ENCODE measurements at places on chromosomes 16 and 17.

DNA sequence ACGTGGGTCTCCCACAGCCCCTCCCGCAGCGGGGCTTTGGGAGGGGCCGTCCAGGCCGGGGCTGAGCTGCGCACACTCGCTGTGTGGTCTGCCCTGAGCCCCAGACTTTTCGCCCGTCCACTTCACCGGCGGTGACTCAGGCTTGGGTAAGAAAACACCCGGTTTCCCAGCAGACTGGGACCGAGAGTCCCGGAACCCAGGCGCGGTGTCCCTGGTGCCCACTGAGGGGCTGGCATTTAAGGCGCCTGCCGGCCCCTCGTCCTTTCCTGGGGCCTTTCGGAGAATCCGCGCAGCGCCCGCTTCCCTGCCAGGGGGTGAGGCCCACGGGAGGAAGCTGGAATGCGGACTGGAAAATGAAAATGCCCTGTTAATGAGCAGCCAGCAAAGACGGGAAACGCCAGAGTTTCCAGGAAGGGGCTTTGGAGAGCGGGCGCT, 100.3 kb downstream of the C16orf95 start:
- no peak overlapping the region for H3K4me3 ChIP-seq
- DNase-seq: no peak
- no peak overlapping the region for H3K27ac ChIP-seq

- H3K27ac ChIP-seq: no peak overlapping the region
- DNase-seq: no peak
- no peaks in the 10 kb centered on the region for H3K27me3 ChIP-seq
- H3K4me1 ChIP-seq: no peaks in the 10 kb centered on the region
- H3K4me3 ChIP-seq: no peak overlapping the region
Observed at GRCh38 chr16:75402821-75403475, 30.4 kb downstream of the CFDP1 start.

GRCh38 chr17:79548116-79548515, 62.7 kb downstream of the RBFOX3 start:
- H3K36me3 ChIP-seq: no peaks in the 10 kb centered on the region
- H3K27me3 ChIP-seq: no peaks in the 10 kb centered on the region
- H3K27ac ChIP-seq: no peak overlapping the region
- DNase-seq: no peak
- no peak overlapping the region for H3K4me3 ChIP-seq

GRCh38 chr17:5439446-5439764, 450 bp upstream of the C1QBP start:
- peaks cover 56% of the 10 kb centered on the region for H3K36me3 ChIP-seq
- no peaks in the 10 kb centered on the region for H3K4me1 ChIP-seq
- H3K4me3 ChIP-seq: peak overlapping the region; percentile 99

- no peaks in the 10 kb centered on the region for H3K27me3 ChIP-seq
- no peaks in the 10 kb centered on the region for H3K4me1 ChIP-seq
- H3K36me3 ChIP-seq: no peaks in the 10 kb centered on the region
- H3K4me3 ChIP-seq: no peak overlapping the region
- no peak for DNase-seq
Observed at GRCh38 chr17:74825952-74826719, 33.5 kb downstream of the GRIN2C start.

DNA sequence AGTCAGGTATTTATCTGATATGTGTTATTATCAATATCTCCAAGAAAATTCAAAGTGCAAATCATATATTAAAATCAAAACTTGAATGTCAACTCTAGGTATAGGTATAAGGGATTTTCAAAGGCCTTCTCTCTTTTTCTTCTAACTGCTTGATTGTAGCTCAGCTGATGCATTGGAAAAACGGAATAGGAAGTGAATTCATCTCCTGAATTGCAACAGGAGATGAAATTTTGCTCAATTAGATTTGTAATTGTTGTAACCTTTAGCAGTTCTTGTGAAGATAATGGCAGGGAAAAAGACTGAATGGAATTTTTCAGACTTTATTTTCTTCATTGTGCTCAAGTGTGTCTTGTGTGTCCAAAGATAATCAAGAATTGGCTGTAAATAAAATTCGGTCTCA, 190.2 kb upstream of the KCNJ16 start:
- no peak for DNase-seq
- no peak overlapping the region for H3K4me3 ChIP-seq
- H3K4me1 ChIP-seq: no peaks in the 10 kb centered on the region
- no peak overlapping the region for H3K27ac ChIP-seq

DNA sequence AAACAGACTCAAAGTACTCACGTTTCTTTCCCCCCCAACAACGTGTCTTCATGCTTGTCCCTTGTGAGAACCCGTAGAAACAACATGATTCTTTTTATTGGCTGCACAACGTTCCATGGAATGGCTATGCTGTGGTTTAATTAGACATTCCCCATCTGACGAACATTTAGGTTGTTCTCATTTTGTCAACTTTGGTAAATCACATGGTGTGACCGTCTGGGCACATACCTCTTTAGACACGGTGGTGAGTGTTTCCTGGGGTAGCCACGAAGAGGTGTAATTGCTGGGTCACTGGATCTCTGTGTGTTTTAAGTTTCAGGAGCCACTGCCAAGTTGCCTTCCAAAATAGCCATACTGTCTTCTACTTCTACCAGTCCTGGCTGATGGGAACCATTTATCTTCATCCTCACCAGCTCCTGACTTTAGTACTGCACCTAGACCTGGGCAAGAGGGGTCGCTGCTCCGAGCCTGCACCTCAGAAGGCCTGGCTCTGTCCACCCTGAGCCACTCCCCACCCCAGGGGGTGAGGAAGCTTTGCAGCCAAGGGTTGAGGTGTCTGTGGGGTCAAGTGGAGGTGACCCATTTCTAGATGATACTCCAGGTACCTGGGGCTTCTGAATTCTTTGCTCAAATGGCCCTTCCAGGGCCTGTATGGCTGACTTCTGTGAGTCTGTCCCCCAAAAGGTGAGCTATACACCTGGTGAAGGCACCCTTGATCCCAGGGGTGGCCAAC, 84.7 kb downstream of the IRX5 start:
- H3K36me3 ChIP-seq: no peaks in the 10 kb centered on the region
- DNase-seq: no peak
- no peaks in the 10 kb centered on the region for H3K4me1 ChIP-seq
- H3K27me3 ChIP-seq: no peaks in the 10 kb centered on the region

GRCh38 chr17:20184977-20185619, 175.9 kb downstream of the SPECC1 start:
- H3K4me1 ChIP-seq: peaks cover 13% of the 10 kb centered on the region
- no peak overlapping the region for H3K27ac ChIP-seq

DNA sequence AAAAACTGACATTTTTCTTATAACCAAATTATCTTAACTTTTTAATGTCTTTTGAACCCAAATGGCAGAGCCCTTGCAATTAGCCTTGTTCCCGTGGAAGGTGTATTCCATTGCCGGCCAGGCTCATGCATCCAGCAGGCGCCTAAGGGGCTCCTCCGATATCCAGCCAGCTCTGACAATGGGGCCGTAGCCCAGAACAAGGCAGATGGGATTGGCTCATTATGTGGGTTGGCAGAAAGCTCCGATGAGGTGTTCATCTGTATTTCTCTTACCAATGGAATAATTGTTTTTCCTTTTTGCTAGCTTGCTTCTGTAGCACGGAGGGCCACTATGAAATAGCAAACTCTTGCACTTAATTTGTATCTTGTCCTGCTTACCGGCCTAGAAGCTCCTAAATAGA, 208.2 kb upstream of the CHMP6 start:
- no peak overlapping the region for H3K27ac ChIP-seq
- peaks cover 9% of the 10 kb centered on the region for H3K4me1 ChIP-seq
- H3K36me3 ChIP-seq: no peaks in the 10 kb centered on the region
- DNase-seq: no peak
- H3K4me3 ChIP-seq: no peak overlapping the region

DNA sequence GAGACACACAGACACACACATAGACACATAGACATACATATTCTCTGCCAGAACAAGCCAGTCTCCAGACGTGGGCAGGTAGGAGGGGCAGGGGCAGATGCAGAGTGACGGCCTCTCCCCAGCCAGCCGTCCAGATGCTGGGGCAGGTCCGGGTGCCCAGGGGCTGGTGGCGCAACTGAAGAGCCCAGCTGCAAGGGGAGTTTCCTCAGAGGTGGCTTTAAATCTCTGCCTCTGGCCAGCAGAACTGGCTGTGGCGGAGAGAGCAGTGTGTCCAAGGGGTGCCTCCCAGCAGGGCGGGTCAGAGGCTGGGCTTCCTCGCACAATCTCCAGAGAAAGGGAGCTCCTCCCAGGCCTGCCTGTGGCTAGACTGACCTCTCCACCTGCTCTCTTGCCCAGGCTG, 9.4 kb upstream of the GCGR start:
- no peak for DNase-seq
- peaks cover 4% of the 10 kb centered on the region for H3K27me3 ChIP-seq
- H3K4me3 ChIP-seq: no peak overlapping the region
- no peaks in the 10 kb centered on the region for H3K36me3 ChIP-seq
- no peaks in the 10 kb centered on the region for H3K4me1 ChIP-seq

DNA sequence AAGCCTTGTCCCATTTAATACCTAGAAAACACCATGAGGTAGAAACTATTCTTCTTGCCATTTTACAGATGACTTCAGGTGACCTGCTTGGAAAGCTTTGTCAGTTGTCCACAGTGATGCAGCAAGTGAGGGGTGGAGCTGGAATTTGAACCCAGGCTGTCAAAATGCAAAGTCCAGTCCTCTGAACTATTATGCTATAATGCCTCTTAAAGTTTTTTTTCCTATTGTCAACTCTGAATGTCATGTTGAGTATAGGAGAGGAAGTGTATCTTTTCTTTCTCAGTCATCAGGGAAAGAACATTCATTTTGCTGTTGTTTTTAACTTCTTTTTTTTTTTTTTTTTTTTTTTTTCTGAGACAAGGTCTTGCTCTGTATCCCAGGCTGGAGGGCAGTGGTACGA, 525.6 kb downstream of the XYLT1 start:
- no peak overlapping the region for H3K4me3 ChIP-seq
- H3K27me3 ChIP-seq: no peaks in the 10 kb centered on the region
- no peak for DNase-seq
- peaks cover 5% of the 10 kb centered on the region for H3K4me1 ChIP-seq
- H3K36me3 ChIP-seq: no peaks in the 10 kb centered on the region
- H3K27ac ChIP-seq: no peak overlapping the region

DNA sequence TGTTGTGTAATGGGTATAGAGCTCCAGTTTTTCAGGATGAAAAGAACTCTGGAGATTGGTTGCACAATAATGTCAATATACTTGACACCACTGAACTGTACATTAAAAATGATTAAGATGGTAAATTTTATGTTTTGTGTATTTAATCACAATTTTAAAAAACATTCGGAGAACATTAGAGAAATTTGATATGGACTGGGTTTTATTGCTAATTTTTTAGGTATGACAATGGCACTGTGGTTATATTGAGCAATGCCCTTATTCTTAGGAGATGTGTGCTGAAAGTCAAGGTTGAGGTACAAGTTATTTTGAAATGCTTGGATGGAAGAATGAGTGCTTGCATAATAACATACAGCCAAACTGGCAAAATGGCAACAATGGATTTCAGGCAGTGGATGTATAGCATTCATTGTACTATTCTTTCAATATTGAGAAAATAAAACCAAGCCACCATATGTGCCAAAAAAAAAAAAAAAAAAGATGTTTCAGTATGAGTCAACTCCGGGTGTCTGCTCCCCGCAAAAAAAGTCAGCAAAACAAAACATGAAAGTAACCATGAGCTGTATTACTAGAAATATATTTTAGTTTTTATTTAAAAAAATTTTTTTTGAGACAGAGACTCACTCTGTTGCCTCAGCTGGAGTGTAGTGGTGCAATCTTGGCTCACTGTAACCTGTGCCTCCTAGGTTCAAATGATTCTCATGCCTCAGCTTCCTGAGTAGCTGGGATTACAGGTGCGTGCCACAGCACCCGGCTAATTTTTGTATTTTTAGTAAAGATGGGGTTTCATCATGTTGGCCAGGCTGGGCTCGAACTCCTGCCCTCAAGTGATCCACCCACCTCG, 19.8 kb downstream of the HOXB1 start:
- H3K4me1 ChIP-seq: no peaks in the 10 kb centered on the region
- no peak overlapping the region for H3K4me3 ChIP-seq
- no peaks in the 10 kb centered on the region for H3K36me3 ChIP-seq

- no peaks in the 10 kb centered on the region for H3K27me3 ChIP-seq
- no peaks in the 10 kb centered on the region for H3K36me3 ChIP-seq
- no peak overlapping the region for H3K4me3 ChIP-seq
- no peak overlapping the region for H3K27ac ChIP-seq
- H3K4me1 ChIP-seq: 0 out of 2 replicates have a peak, but pooled peaks cover 2% of the 10 kb centered on the region
Observed at GRCh38 chr17:33390479-33391176, 97.5 kb upstream of the ASIC2 start.

DNA sequence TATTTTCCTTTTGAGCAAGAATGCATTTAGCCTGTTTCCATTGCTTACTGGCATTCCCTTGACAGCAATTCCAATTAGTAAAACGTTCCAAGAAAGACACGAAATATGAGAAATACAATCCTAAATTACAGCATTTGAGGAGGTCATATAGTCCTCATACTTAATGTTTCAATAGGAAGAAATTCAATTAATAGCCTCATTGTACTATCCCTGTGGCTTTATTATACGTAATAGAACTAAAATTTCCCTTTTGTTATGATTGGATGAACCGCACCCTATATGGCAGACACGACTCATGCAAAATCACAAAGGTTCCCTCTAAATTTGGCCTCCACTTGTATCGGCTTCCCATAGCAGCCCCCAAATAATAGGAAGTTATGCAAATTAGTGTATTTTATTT, 291.7 kb downstream of the CEP112 start:
- no peaks in the 10 kb centered on the region for H3K27me3 ChIP-seq
- DNase-seq: no peak
- no peaks in the 10 kb centered on the region for H3K36me3 ChIP-seq
- H3K27ac ChIP-seq: no peak overlapping the region

- peak; percentile 83 for DNase-seq
- peak overlapping the region; percentile 80 for H3K27ac ChIP-seq
Observed at GRCh38 chr17:50346313-50347116, 589 bp downstream of the XYLT2 start.

- H3K36me3 ChIP-seq: no peaks in the 10 kb centered on the region
- DNase-seq: no peak
- H3K27ac ChIP-seq: no peak overlapping the region
- no peaks in the 10 kb centered on the region for H3K27me3 ChIP-seq
Observed at GRCh38 chr16:50762241-50762640, 20.4 kb downstream of the CYLD start.

- no peak overlapping the region for H3K4me3 ChIP-seq
- DNase-seq: no peak
- no peak overlapping the region for H3K27ac ChIP-seq
- H3K36me3 ChIP-seq: no peaks in the 10 kb centered on the region
- no peaks in the 10 kb centered on the region for H3K27me3 ChIP-seq
- peaks cover 26% of the 10 kb centered on the region for H3K4me1 ChIP-seq
Observed at GRCh38 chr17:35084987-35085386, 21.5 kb upstream of the RFFL start.

- H3K4me3 ChIP-seq: no peak overlapping the region
- H3K4me1 ChIP-seq: no peaks in the 10 kb centered on the region
- no peak for DNase-seq
- no peak overlapping the region for H3K27ac ChIP-seq
- no peaks in the 10 kb centered on the region for H3K36me3 ChIP-seq
Observed at GRCh38 chr16:82993926-82994325, 367.2 kb downstream of the CDH13 start.
